ENCODE measurements at places on chromosomes 4 and X.

DNA sequence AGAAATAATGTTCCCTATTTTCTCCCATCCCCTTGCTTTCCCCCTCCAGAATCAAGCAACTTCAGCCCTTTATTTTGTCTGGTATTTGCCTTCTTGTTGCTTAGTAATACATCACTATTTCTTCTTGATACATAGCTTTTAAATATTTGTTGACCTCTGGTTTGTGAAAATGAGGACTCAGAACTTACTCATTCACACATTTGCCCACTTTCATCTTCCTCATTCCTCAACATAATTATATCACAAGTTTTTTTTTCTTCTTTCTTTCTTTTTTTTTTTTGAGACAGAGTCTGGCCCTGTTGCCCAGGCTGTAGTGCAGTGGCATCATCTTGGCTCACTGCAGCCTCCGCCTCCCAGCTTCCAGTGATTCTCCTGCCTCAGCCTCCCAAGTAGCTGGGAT lies 28.9 kb upstream of the NDUFC1 start:
- DNase-seq: no peak

- DNase-seq: peak; percentile 5
Measured at GRCh38 chr4:87073199-87074120, 138.6 kb downstream of the AFF1 start.

- no peak for DNase-seq
Measured at GRCh38 chrX:153303276-153304262, 18.0 kb downstream of the PNMA6F start.

DNA sequence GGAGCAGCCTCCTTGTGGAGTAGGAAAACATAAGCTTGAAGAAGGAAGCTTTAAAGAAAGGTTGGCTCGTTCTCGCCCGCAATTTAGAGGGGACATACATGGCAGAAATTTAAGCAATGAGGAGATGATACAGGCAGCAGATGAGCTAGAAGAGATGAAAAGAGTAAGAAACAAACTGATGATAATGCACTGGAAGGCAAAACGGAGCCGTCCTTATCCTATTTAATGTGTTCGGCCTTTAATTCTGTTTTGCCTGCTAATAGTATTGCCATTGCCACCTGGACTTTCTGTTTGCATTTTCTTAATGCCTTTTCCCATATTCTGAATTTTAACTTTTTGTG lies 1.4 kb downstream of the TCEAL1 start:
- DNase-seq: no peak

- peak; percentile 92 for DNase-seq
Measured at GRCh38 chrX:152830312-152831305, at the start of the genes CETN2 and NSDHL. TSS of gene CETN2 (minus strand) at chrX:152830757. CDS start at chrX:152830710, 47 bp downstream. TSS of gene NSDHL (plus strand) at chrX:152831063. CDS start at chrX:152846325, 15,262 bp downstream.

DNA sequence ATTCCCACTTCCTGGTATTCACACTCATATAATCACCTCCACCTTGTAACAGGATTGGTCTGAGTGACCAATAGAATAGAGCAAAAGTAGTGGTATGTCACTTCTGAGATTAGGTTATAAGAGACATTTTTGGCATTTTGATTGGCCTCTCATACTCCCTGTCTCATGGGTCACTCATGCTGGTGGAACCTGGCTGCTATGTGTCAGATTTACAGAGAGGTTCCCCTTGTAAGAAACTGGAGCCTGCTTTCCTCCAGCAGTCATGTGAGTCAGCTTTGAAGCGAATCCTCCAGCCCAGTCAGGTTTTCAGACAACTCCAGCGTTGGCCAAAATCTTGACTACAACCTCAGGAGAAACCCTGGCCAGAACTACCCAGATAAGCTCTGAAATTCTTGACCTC lies 2.6 kb upstream of the OTUD4 start:
- DNase-seq: no peak

DNA sequence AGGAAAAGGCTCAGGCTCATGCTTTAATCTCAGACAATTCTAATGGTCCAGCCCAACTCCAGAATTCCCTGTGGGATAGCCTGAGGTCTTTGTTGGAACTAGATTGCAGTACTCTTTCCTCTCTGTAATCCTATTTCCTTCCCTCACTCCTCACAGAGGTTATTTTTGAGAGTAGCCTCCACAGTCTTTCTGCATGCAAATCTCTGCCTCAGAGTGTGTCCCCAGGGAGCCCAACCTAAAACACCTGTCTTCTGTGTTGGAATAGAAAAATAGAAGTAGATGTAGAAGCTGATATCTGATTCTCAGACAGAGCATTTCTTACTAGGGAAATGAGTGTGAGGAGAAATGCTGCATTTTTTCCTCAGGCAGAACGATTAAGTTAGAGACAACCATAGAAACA lies 915.5 kb upstream of the EPHA5 start:
- DNase-seq: no peak

GRCh38 chr4:177375372-177375771 lies 65.7 kb downstream of the NEIL3 start:
- DNase-seq: no peak

- no peak for DNase-seq
Measured at GRCh38 chr4:25937801-25938200, 23.8 kb downstream of the SMIM20 start.

- DNase-seq: no peak
Measured at GRCh38 chrX:1661922-1662221, 47.0 kb downstream of the ASMT start.

GRCh38 chrX:42696536-42697124 lies 81.3 kb downstream of the PPP1R2C start:
- DNase-seq: no peak

GRCh38 chrX:850471-850916 lies 219.9 kb downstream of the SHOX start:
- DNase-seq: no peak

Measured in NCI-H1694 (cell line).